ENCODE measurements at places on chromosomes 1 and 21.

GRCh38 chr1:209855006-209855405 is 27.2 kb downstream of the UTP25 start:
- DNase-seq = no peak

DNA sequence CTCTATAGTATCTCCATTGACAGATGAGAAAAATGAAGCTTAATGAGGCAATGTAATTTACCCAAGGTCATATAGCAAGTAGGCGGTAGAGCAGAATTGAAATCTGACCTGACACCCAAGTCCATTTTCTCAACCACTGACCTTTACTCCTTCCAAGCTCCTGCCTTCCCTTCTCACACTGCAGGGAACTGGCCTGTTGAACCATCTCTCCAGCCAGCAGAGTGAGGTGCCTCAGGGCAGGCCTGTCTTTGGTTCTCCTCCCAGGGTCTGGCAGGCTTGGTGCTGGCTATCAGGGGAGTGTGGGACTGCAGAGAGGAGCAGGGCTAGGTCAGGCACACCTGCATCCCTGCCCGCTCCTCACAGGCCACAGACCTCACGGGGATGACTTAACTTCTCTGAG is 126.8 kb downstream of the BEND5 start:
- no peak for DNase-seq

- DNase-seq = no peak
Measured at GRCh38 chr1:51559064-51559500, 40.0 kb upstream of the EPS15 start.

- DNase-seq = no peak
Measured at GRCh38 chr21:30714456-30714855, 4.1 kb downstream of the KRTAP21-3 start.

DNA sequence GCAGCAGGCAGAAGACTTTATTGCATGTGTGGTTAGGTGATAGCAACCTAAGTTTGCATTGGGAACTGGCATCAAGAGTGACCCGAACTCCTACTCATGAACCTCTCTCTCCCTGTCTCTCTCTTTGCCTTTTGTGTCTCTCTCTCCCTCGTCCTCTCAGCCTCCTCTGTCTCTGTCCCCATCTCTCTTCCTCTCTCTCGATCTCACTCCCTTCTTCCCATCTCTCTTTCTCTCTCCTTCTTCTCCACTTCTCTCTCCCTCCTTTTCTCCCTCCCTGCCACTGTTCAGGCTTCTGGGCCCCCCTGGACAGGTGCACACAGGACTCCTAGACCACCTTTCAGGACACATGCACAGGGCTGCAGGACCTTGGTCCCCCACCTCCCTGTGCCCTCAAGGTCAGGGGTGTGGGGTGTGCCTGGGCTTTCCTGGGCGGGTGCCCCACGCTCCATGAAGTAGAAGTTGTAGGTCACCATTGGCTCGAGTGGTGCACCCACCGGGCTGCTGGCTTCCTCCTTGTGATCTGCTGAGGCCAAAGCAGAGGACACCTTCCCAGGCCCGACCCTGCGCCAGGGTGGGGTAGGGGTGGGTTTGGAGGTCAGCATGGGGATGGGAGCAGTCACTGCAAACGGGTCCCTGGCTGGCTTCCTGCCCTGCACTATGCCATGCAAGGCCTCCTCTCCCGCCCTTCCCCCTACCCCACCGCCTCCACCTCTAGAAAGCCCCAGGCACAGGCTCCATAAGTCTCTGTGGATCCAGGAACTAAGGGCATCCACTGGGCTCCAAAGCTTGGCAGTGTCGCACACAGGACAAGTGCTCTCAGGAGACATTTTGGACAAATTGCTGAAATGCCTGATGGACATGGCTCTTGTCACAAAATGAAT is 13.2 kb upstream of the ZBTB17 start:
- DNase-seq = no peak

- no peak for DNase-seq
Measured at GRCh38 chr1:52096216-52096615, 40.1 kb downstream of the BTF3L4 start.

GRCh38 chr1:112991402-112992120 is 35.6 kb upstream of the SLC16A1 start:
- no peak for DNase-seq

DNA sequence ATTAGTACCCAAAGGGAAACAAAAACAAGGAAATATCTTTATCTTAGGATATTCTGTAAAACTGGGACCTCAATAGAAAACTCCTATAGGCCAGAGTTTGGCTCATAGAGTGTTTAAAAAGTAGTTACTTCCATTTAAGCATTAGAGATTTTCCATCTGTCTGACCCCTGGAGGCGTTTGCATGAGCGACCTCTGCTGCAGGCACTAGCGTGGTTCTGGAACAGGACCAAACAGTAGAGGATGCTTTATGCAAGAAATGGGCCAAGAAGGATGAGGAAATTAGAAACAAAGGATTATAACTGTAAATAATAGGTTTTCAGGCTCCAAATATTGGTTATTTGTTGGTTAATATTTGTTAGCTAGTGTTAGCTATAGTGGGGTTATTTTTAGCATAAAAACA is 5.7 kb downstream of the ZBTB40 start:
- DNase-seq = no peak

DNA sequence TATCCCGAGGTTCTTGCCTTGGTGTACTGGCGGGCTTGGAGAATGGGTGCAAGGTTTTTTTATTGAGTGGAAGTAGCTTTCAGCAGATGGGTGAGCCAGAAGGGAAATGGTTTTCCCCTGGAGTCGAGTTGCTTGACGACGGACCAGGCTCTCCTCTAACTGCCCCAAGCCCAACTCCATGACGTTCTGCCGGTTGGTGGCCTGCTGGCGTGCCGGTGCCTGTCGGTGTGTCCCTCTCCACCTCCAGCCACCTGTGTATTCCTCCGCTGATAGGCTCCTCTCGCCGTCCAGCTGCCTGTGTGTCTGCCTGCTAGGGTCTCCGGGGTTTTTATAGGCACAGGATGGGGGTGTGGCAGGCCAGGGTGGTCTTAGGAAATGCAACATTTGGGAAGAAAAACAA is 34.3 kb upstream of the PTGFRN start:
- DNase-seq = no peak

GRCh38 chr1:1358433-1359271 is at the start of gene MXRA8:
Gene MXRA8 (minus strand): TSS chr1:1358555. CDS start chr1:1358504, 51 bp downstream.
- DNase-seq = peak; percentile 79

GRCh38 chr1:90074137-90074536 is 79.2 kb downstream of the ZNF326 start:
- DNase-seq = no peak

- no peak for DNase-seq
Measured at GRCh38 chr1:201504799-201505502, 2.0 kb downstream of the CSRP1 start.

GRCh38 chr1:30600258-30600657 is 123.1 kb downstream of the MATN1 start:
- DNase-seq = no peak

DNA sequence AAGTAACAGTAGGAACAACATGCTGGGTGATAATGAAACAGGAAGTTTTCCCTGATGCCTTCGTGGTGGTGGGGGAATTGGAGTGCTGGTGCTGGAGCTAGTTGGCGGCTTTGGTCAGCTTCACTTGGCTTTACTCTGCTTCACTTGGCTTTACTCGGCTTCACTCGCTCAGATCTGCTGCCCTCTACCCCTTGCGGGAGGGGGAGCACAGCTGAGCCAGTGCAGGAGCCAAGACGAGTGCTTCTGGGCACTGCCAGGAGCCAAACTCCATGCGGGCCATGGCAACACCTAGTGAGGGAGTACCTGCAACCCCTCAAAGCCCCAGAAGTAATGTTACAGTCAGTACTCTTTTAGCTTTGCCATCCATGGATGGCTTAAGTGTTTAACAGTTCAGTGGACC is 10.6 kb upstream of the PRKACB start:
- no peak for DNase-seq

DNA sequence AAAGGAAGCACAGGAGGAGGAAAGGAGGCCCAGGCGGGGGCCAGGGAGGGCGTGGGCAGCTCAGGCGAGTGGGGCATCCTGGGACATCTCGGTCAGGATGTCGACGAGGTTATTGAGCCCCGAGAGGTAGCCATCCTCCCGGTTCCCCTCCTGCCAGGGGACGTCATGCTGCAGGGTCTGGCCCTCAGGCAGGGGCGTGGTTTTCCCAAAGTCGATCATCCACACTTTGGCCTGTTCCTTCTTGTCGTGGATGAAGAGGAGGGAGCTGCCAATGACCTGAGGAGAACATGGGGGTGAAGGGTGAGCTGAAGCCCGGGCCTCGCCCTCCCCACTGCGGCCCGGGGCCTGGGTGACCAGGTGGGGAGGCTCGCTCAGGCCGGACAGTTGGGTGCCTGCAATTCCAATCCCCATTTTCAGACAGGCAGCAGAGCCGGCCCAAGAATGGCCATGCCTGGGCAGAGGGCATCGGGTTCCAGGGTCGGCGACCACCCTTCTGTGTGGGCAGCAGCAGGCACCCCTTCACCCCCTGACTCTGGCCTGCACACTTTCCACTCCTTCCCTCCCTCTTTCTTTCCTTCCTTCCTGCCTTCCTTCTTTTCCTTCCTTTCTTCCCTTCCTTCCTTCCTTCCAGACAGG is 86.2 kb downstream of the STUM start:
- no peak for DNase-seq

GRCh38 chr1:184223216-184223615 is 163.6 kb upstream of the C1orf21 start:
- DNase-seq = peak; percentile 37

DNA sequence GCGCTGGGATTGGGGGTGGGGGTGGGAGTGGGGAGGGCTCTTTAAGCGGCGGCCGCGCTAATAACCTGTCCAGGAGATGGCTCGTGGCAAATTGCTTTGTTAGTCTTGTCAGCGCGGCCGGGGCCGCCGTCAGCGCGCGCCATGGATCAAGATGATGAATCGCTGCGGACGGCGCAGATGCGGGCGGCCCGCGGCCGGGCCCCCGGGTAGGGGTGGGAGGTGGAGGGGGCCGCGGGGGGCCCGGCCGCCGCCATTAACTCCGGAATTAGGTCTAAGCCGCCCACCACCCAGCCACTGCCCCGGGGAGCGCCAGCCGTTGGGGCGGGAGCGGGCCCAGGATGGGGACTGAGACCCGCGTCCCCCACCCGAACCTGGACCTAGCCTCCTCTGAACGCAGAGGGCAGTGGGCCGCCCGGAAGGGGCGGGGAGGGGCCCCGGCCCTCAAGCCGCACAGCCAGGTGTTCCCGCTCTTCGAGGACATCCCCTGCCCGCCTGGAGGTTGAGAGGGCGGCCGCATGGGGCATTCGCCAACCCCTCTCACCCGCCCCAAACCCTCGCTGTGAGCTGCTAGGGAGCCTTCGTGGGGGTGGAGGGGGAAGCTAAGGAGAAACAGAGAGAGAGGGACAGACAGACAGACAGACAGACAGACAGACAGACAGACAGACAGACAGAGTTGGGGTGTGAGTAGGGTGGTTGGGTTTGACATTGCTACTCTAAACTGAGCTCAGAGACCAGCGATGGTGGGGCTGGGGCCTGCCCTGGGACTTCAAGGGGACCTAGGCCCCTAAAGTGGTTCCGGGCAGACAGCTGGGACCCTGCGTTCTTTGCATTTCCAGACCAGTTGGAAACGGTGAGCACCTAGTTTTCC is 3.8 kb upstream of the DMBX1 start:
- DNase-seq = no peak

GRCh38 chr1:2088458-2088857 is 38.2 kb downstream of the PRKCZ start:
- peak; percentile 72 for DNase-seq

DNA sequence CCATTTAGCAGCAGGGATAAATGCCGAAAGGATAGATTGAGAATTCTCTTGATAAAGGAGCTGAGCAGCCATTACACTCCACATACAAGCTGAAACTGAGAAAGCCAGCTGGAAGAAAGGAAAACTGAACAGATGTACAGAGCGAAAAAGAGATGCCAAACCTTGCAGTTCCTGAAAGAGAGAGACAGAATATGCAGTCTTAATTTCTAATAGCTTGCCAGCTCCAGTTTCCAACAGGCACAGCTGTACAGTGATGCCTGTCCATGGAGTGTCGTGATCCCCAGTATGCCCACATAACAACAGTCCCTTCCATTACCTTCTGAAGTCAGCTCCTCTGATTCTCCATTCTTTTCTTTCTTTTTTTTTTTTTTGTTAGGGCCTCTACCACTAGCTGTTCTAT is 22.7 kb downstream of the ABL2 start:
- no peak for DNase-seq

- no peak for DNase-seq
Measured at GRCh38 chr1:10936998-10937901, 75.2 kb upstream of the TARDBP start.

GRCh38 chr1:225731491-225731890 is 46.1 kb upstream of the SRP9 start:
- no peak for DNase-seq

- DNase-seq = no peak
Measured at GRCh38 chr1:30405631-30406212, 317.7 kb downstream of the MATN1 start.

- DNase-seq = no peak
Measured at GRCh38 chr1:98472878-98473277, 188.6 kb upstream of the SNX7 start.

- DNase-seq = peak; percentile 82
Measured at GRCh38 chr21:45136927-45137611, 62.7 kb downstream of the ADARB1 start.

DNA sequence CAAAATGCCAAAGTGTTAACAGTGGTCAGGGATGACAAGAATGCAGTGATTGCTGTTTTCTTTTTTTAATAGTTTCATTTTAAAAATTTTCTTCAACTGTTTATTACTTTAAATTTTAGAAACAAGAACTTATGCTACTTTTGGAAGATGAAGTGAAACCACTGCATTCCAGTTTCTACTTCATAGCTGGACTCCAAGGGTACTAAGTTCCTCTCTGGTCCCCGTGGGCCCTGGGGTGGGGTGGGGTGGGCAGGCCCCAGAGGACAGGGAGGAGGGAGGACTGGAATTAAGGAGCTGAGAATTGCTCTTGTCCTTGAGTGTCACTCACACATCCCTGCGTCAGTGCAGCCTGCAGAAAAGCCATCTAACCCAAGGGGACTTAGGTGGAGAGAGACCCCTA is 97.3 kb downstream of the RAVER2 start:
- DNase-seq = no peak

GRCh38 chr1:65459397-65459768 is 38.9 kb downstream of the LEPR start:
- DNase-seq = no peak

DNA sequence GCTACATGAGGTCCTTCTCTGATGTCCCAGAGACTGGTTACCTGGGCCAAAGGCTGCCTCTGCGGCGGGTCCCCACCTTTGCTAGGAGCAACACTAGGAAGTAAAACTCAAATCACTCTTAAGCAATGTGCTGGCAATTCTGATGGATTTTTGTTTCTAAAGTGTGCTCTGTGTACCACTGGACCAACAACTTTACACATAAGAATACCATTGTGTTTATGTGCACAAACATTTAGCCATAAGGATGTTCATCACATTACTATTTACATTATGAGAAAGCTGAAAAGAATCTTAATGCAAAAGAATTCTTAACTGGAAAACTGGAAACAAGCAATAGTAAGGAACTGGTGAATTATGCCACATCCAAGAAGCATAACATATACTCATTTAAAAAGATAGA is 38.6 kb downstream of the SSBP3 start:
- DNase-seq = no peak

Data from retina (tissue), 1 donor.